ENCODE measurements at places on chromosomes 13 and 19.
A peak's percentile ranks its signal among the peaks of the same experiment; 100 is the strongest.

GRCh38 chr19:51187395-51188226, 37.3 kb upstream of the CD33 start:
- no peak for DNase-seq

- no peak for DNase-seq
Measured at GRCh38 chr19:13705928-13706447, 58.3 kb upstream of the MRI1 start.

DNA sequence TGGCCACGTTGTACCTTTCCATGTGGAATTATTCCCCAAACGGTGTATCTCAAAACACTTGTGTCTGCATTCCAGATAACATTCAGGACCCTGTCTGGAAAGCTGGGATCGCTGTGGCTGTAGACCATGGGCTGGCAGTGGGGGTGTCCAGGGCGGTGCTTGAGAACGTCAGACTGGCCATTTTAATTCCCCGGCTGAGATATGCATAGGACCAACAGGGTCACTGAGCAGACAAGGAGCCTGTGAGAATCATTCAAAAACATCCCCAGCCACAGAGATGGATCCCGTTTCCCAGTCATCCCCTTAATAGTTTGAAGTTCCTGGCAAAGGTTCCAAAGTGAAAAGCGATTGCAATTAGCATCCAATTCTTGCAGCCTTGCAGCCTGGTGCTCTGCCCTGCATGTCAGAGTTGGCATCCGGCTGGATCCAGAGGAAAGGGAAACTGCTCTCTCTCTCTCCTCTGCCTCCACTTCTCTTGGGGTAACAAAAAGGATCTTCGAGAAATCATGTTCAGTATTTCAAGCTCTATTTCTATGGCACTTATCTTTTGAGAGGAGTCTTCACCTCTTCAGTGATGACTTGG, 41.6 kb downstream of the IFT88 start:
- peak; percentile 18 for DNase-seq

DNA sequence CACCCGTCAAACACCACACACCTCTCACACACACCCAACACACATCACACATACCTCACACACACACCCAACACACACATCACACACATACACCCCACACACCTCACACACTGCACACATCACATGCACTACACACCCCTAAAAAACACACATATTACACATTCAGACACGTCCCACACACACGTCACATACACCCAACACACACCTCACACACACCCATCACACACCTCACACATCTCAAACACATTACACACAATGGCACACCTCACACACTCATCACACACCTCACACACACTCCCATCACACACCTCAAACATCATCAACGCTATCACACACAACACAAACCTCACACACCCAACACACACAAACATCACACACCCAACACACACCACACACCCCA, 133.1 kb downstream of the CRYL1 start:
- no peak for DNase-seq

GRCh38 chr19:16714702-16715287, 4.9 kb upstream of the NWD1 start:
- peak; percentile 44 for DNase-seq

- DNase-seq: no peak
Measured at GRCh38 chr19:48617146-48617937, 1.6 kb downstream of the RPL18 start.

DNA sequence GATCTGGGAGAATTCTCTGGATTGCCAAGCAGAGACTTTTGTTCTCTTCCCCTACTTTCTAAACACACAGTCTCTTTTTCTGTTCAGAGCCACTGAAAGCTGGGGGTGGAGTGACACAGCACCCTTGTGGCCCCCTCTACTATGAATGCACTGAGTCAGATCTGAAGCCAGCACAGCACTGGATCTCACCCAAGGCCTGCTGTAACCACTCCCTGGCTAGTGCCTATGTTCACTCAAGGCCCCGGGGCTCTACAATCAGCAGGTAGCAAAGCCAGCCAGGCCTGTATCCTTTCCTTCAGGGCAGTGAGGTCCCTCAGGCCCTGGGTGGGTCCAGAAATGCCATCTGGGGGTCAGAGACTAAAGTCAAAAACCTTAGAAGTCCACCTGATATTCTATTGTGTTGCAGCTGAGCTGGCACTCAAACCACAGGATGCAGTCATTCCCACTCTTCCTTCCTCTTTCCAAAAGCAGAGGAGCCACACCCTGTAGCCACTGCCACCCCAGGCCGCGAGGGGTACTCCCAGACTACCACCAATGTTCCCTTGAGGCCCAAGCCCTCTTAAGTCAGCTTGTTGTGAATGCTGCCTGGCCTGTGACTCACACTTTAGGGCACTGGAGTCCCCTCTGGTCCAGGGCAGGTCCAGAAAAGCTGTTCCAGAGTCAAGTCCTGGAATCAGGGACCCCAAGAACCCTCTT, 110.1 kb upstream of the RXFP2 start:
- no peak for DNase-seq

DNA sequence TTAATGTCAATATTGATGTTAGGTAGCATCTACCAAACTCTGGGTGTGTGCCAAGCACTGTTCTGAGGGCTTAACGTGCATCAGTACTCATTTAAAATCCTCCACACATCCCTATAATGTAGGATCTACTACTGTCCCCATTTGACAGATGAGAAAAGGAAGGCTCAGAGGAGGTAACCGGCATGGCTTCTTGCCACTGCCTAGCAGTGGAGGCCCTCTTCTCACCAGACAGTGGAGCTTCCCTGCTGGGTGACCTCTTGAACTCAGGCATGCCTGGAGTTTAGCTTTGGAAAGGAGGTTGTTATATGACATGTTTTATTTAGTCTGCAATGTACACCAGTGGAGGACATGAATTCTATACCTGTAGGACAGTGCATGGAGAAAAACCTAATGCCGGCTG, 2.1 kb downstream of the SPATA13 start:
- no peak for DNase-seq

GRCh38 chr19:38870612-38871011, 7.5 kb downstream of the RINL start:
- DNase-seq: no peak

GRCh38 chr19:47143322-47144073, 12.9 kb downstream of the SAE1 start:
- no peak for DNase-seq

DNA sequence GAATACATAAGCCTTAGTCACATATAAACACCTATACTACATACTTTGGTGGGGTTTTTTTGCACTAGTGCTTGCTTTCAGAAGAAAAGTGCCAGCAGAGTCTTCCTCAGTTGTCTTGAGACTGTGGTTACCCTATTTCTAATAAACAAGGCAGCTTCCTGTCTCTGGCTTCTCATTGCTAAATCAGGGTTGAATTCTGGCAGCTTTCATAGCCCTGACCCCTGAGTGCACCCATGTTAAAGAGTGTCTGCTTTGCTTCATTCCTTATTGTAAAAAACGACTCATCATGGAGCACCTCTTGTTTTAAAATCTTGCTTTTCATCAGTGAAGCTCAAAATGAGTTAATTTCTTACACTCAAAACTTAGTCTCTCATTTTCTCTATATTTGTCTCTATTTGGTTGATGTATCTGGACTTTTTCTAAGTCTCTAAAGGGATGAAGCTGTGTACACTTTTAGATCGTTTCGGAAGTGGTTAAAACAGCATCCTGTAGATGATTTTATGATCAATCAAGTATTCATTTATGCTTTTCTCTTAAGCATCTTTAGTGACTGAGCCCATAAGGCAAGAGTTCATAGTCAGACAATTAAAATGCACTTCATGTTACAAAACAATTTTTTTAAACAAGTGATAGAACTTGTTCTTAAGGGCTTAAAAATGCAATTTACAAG, 72.1 kb downstream of the KLF12 start:
- DNase-seq: no peak

- DNase-seq: no peak
Measured at GRCh38 chr19:55311797-55312196, 13.3 kb downstream of the TMEM150B start.
